ENCODE measurements at places on chromosomes 13 and 19.

DNA sequence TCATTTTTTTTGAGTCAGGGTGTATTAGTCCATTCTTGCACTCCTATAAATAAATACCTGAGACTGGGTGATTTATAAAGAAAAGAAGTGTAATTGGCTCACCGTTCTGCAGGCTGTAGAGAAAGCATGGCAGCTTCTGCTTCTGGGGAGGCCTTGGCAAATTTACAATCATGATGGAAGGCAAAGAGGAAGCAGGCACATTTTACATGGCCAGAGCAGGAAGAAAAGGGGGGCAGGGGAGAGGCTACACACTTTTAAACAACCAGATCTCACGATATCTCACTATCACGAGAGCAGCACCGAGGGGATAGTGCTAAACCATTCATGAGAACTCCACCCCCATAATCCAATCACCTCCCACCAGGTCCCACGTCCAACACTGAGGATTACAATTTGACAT is 44.5 kb upstream of the MIR17HG start:
- DNase-seq: no peak

- no peak for DNase-seq
Observed at GRCh38 chr13:96238241-96238640, 148.3 kb downstream of the HS6ST3 start.

GRCh38 chr19:3145909-3146676 is 10.3 kb downstream of the GNA15 start:
- no peak for DNase-seq

- DNase-seq: no peak
Observed at GRCh38 chr13:77820431-77821149, 98.0 kb downstream of the EDNRB start.

GRCh38 chr13:60155978-60156377 is 7.8 kb downstream of the DIAPH3 start:
- DNase-seq: no peak

DNA sequence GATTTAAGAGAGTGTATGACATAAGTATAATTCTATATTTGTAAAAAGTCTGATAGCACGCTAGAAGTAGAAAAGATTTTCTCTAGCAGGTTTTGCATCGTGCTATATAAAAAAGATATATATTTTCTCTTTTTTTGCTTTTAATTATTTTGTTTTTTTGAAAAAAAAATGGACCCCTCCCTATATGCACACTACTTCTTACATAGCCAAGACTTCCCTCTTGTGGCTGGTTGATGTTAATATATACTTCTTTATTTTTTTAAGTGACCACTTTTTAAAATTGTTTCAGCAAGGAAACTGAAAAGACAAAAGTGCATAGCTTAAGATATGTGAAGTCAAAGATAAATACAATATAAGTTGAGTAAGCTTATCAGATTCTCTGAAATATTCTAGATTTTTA is 1202.8 kb downstream of the DIAPH3 start:
- DNase-seq: no peak

GRCh38 chr19:17286263-17286662 is 4.6 kb downstream of the ANKLE1 start:
- no peak for DNase-seq

- DNase-seq: no peak
Observed at GRCh38 chr19:54727562-54727961, 3.3 kb downstream of the KIR3DL3 start.

GRCh38 chr19:52533901-52534300 is 6.4 kb downstream of the ZNF808 start:
- no peak for DNase-seq
